Keratinocyte (primary cell): ENCODE measurements at places on chromosomes 13 and 19.

- DNase-seq = no peak
Measured at GRCh38 chr13:54357284-54357933, 1328.8 kb downstream of the OLFM4 start.

- DNase-seq = no peak
Measured at GRCh38 chr13:72194523-72194922, 327.5 kb upstream of the DACH1 start.

GRCh38 chr13:51995677-51996551, 15.3 kb downstream of the ATP7B start:
- DNase-seq = no peak

DNA sequence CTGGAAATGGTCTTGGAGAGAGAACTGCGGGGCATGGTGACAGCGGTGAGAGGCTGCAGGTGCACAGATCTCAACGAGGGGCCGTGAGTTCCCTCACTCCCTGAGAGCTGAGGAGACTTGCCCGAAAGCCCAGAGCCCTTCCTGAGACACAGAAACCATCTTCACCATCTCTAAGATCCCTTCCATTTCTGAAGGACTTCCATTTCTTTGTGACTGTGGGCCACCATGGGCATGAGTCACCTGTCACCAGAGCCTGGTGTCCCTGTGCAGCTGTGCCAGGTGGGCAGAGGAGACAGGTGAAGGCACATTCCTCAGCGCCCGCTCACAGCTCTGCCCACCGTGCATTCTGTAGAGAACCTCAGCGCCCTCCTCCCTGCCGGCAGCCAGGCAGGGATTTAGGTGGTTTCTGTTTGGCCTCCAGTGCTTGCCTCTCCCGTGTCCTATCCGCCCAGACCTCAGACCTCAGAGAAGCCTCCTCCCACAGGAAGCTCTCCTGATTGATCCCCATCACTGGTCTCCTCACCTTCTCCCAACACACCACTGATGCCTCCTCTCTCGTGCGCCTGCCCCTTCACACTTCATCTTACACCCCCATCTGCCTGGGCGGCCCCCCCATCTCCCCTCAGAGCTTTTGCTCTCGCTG, 24.2 kb downstream of the SH3GL1 start:
- no peak for DNase-seq

- no peak for DNase-seq
Measured at GRCh38 chr13:113855012-113855921, 8.6 kb downstream of the GAS6 start.

- no peak for DNase-seq
Measured at GRCh38 chr13:77565635-77566034, 30.1 kb downstream of the SCEL start.
